Endothelial cell of umbilical vein (primary cell): ENCODE measurements at places on chromosomes 2 and 18.

DNA sequence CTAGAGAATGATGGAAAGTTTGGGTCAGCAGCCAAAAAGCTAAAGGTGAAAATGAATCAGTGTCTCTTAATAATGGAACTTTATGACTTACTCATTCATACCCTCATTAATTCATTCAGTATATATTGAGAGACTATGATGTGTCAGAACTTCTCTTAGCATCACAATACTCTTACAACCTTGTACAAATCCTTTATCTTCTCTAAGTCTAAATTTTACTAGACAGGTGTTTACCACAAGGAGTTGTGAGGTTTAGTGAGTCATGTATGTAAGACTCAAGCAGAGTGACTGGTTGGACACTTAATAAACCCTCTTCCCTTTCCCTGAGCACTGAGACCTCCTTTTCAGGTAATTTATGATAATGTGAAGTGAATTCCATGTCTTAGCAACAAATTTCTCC lies 129.6 kb downstream of the PPP1R1C start:
- no peak for DNase-seq

- no peak for DNase-seq
Observed at GRCh38 chr2:239178484-239178883, 222.3 kb downstream of the HDAC4 start.

- DNase-seq = no peak
Observed at GRCh38 chr18:35938158-35938557, 34.3 kb upstream of the RMP24 start.

- DNase-seq = no peak
Observed at GRCh38 chr2:113974727-113975126, 84.8 kb downstream of the ACTR3 start.

DNA sequence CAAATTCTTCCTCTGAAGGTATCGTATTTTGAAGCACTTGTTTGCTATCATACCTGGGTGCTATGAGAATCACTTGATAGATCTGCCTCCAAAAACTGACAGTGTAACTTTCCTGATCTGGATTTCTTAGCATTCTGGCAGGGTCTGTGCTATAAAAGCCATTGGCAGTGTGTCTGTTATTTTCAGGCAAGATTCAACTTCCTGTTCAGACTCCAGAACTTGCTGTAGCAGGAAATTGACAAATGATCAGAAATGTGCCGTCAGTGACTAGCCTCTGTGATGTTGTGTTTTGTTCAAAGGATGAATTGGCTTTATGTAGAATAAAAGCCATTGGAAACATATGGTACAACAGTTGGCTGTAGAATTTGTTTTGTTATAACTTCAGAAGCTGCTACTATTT lies 273.3 kb downstream of the PTPRM start:
- peak; percentile 72 for DNase-seq

DNA sequence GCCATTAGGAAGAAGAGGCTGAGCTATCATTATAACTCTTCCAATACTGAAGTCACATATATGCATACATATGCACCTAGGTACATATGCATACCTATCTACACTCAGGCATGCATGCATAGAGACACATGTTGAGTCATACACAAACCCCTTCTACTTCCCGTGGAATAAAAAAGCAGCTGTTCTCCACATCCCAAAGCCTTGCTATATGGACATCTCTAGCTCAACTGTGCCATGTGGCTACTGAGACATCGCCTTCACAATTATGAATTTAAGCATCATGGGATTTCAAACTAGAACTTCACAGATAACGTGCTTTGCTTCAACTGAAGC lies 120.5 kb downstream of the ANKRD44 start:
- no peak for DNase-seq

DNA sequence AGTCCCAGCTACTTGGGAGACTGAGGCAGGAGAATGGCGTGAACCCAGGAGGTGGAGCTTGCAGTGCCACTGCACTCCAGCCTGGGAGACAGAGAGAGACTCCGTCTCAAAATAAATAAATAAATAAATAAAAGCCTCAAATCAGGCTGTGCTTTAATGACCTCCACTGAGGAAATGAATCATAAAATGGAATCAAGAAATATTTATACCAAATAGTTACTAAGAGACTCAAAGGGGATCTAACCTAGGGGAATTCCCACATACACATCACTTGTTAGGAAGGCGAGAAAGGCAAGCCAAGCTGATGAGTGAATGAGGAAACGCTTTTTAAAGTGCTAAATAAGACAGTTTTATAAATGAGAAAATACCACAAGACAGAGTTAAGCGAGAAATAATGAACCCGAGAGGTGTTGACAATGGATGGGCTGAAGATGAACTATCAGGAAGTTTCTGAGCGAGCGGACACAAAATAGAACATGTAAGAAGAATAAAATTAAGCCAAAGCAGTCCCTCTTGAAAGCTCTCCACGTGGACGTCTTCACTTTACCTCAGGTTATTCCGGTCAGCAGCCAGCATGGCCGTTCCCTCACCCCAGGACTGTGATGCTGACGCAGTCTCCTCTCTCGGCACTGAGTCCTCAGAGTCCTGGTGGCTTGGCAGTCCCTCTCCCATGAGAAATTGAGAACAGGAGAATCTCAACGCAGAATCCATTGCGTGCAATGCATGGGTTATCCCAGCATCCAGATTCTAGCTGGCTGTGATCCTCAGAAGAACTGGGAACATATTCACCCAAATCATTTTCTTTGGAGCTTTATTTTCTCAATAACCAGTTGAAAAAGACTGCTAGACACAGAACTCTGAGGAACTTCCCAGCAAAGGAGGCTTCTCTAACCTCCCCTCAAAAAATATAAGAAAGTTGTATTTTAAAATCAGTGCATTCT lies 22.3 kb downstream of the PXDN start:
- DNase-seq = peak; percentile 91
